ENCODE measurements at places on chromosomes 1 and 21.

GRCh38 chr1:54944610-54945392 lies 35.6 kb upstream of the TMEM61 start:
- H3K4me3 ChIP-seq, result no peak overlapping the region
- peaks cover 16% of the 10 kb centered on the region for H3K4me1 ChIP-seq
- peaks cover 8% of the 10 kb centered on the region for H3K27me3 ChIP-seq
- peak; percentile 78 for DNase-seq

GRCh38 chr1:174988539-174988938 lies 11.2 kb upstream of the CACYBP start:
- peak overlapping the region; percentile 2 for H3K27ac ChIP-seq
- no peaks in the 10 kb centered on the region for H3K27me3 ChIP-seq
- peaks cover 41% of the 10 kb centered on the region for H3K36me3 ChIP-seq
- no peak for DNase-seq

DNA sequence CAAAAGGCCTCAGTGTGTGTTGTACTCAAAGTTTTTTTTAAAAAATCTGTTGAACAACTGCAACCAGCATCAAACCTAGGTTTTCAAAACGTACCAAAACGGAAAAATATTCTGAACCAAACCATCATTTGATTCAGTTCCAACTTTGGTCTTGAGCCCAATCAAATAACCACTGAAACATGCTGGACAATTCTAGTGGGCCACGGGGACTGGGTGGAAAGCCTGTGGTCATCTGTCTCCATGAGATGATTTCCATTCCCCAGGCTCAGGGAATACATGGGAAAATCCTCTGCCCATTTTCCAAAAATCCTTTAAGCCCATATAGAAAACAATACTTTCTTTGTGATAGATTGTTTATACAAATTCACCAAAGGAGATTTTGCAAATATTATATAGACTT lies 22.5 kb downstream of the ITPKB start:
- H3K27ac ChIP-seq, result peak overlapping the region; percentile 79
- DNase-seq, result no peak
- no peak overlapping the region for H3K4me3 ChIP-seq
- H3K36me3 ChIP-seq, result peaks cover 62% of the 10 kb centered on the region

DNA sequence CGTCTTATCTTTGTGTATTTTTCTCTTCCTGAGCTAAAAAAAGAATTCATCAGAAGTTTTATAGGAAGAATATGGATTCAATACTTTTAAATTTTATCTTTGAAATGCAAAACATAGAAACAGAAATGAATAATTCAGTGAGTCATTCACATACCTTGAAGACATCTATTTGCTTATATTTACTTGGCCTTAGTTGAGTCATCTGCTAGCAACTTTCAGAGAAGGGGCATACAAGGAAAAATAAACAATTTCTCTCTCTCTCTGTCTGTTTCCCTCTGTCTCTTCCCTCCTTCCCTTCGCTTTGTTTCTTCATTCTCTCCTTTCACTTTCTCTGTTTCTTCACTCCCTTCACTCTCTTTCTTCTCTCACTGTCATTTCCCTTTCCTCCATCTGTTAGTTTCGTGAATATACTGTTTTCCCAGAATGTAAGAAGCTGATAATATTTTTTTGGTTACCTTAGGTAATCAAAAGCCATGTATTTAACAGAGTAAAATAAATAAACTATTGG lies 477.2 kb downstream of the BRINP3 start:
- DNase-seq, result no peak
- no peak overlapping the region for H3K27ac ChIP-seq
- no peaks in the 10 kb centered on the region for H3K4me1 ChIP-seq
- no peaks in the 10 kb centered on the region for H3K36me3 ChIP-seq

All from activated CD4-positive, alpha-beta T cell treated with anti-CD3 and anti-CD28 coated beads, Interleukin-2, amount 10 ng/mL, durations not matched to agents 7 days and 5 days (primary cell).